ENCODE measurements at places on chromosomes 6 and 20. TPM values are rescaled to one million over a fixed set of nuclear protein-coding genes. Genes with fewer than 3 reads are reported as not detected.

PHACTR1 gene
- 4.6 TPM for total RNA-seq

UST gene
- total RNA-seq = 10.5 TPM

SLC17A3 gene
- total RNA-seq = not detected

LRRN4 gene
- total RNA-seq = 20.8 TPM

PGC gene
- total RNA-seq = not detected

FAM217A gene
- total RNA-seq = not detected

NR2E1 gene
- not detected for total RNA-seq

FLRT3 gene
- 12.0 TPM for total RNA-seq

ACOT8 gene
- total RNA-seq = 37.3 TPM

TRIM39 gene
- total RNA-seq = 21.2 TPM

DNA sequence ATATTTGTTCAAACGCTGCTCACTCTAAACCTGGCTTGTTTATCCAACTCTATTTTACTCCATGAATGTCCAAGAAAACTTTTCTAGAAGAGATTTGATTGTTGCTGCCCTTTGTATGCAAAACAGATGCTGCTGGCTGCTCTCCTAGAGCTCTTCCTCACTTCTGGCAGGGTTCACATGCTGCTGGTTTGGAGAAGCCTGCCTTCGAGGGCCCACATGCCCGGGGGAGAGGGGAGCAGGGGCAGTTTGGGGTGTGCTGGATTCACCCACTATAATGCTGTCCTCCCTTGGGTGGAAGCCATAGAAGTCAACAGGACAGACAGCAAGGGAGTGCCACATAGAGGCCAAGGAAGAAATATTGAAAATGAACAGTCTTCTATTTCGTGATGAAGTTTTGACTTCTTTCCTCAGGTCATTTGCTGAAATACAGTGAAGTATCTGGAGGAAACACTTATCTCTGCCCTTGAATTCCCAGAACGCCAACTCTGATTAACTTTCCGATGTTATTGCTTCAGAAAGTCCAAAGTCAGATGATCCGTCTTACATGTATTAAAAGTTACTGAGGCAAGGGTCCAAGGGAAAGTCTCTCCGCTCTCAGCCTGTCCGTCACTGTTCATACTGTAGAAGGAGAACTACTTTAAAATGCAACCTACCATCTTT, 32.4 kb downstream of the LY86 start:
- DNase-seq = no peak

- no peak for DNase-seq
Measured at GRCh38 chr6:167130712-167131684, 8.1 kb downstream of the CCR6 start.

DNA sequence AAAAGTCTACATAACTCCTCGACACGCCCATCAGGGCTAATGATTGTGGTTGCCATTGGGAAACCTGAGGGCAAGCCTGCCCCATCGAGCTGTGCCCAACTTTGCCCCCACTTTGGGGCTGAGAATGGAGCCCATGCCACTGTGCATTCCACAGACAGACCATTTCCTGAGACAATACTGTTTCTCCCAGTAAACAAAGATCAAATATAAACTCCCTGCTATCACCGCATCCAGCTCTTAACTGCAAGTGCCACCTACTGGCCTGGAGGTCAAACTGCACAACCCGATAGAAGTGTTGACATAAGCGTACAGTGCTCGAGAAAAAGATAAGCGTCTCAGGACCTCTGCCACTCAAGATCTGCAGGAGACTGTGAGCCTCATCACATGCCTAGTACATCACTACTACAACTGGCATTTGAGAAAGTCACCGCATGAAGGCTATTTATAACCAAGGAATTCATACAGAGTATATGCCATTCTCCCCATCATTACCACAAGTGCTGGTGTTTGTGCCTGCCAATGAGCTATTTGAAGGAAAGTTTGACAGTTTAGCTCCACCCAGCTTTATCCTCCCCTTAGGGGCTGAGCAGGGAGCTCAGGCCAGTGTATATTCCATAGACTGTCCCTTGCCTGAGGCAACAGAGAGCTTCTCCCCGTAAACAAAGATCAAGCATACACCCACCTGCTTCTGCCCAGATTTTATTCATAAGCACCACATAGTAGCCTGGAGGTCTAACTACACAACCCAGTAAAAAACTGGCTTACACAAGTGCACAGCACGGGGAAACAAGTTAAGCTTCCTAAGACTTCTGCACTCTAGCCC, 4.5 kb upstream of the DEFB126 start:
- no peak for DNase-seq

DNA sequence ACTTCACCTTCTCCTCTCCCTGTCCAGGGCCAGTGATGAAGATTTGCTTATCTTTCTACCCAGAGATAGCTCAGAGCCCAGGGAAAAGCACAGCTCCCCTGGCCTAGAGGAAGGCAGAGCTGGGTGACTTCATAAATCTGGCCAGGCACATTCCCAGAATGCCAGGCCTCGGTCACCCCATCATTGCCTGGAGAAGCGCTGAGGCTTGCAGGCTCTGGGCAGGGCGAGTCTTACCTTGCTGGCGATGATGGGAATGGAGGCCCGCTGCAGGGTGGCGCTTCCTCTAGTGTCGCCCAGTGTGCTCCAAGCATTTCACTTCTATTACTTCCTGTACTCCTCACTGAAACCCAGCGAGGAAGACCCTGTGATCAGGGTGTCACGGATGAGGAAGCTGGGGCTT, 60.1 kb downstream of the DAAM2 start:
- DNase-seq = no peak

DNA sequence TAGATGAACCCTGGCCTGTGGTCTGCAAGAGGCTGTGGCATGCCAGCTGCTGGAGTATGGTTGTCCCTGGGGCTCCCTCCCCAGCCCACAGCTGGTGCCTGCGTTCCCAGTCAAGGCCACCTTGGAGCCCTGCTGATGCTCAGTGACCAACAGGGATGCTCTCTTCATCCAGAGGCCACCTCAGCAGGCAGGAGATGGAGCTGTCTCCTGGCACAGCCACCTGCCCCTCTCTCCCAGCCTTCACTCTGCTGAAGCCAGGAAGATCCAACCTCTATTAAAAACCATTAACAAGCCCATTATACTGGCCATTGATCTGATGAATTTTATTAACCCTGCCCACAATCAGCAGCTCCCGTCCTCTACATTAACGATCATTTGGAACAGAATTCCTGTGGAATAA, 40.4 kb downstream of the ADTRP start:
- no peak for DNase-seq

GRCh38 chr20:25315418-25316210, 67.7 kb downstream of the PYGB start:
- DNase-seq = no peak

GRCh38 chr6:41736186-41736733, 852 bp upstream of the TFEB start:
- DNase-seq = no peak

GRCh38 chr6:1163501-1163900, 148.4 kb upstream of the FOXQ1 start:
- DNase-seq = no peak

DNA sequence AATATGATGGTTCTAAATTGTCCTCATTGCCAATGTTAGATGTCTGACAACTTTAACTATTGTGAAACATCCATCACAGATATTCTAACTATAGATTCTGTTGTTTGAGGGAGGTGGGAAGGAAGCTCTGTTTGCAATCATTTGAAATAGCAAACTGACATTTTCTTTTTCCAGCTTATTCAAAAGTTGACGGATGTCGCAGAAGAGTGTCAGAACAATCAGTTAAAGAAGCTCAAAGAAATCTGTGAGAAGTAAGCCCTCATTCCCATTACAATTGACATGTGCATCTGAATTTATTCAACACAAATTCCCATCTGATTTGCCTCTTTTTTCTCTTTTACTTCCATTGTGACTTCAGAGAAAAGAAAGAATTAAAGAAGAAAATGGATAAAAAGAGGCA, 280.6 kb upstream of the PLCB4 start:
- no peak for DNase-seq

GRCh38 chr20:50408526-50409364, 101.4 kb upstream of the PTPN1 start:
- DNase-seq = no peak

Measured in breast epithelium (tissue), 4 donors.